ENCODE measurements at places on chromosomes 2 and 18.

GRCh38 chr2:47083886-47084687 is 71.0 kb downstream of the STPG4 start:
- DNase-seq: no peak

DNA sequence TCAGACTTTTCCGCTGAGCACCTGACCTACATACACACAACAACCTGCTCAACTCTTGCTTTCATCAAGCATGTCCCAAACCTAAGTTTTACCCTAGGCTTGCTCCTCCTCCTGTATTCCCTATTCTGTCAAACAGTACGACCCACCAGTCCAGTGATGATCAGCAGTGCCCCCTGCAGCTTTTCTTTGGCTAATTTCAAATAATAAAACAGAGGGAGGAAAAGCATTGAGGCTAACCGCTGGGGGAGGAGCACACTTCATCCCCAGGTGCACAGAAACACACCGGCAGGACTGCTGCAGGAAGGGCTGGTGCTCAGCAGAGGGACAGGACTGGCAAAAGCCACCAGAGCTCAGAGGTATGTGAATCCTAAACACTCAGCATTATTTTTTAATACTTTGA is 21.2 kb downstream of the E2F6 start:
- no peak for DNase-seq

- no peak for DNase-seq
Observed at GRCh38 chr2:60529785-60530627, 23.4 kb downstream of the BCL11A start.

DNA sequence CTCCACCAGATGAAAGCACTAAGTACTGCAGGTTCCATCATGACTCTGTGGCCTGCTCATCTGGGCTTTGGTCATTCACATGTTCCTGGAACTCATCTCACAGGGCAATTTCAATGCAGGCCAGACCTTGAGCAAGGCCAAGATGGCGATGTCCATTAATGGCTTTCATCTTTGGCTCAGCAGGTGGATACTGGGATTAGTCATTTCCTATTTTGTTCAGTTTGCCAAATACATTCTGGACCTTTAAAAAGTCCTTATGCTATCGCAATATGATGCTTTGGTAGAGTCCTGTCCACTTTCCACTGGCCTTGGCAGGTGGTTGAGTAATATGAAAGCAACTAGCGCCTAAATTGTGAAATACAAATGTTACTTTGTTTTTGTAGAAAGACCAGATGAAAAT is 170.1 kb upstream of the REV1 start:
- DNase-seq: no peak

- DNase-seq: no peak
Observed at GRCh38 chr2:101502095-101502494, 27.2 kb upstream of the RFX8 start.

- DNase-seq: no peak
Observed at GRCh38 chr2:28248511-28248910, 144.1 kb upstream of the FOSL2 start.

DNA sequence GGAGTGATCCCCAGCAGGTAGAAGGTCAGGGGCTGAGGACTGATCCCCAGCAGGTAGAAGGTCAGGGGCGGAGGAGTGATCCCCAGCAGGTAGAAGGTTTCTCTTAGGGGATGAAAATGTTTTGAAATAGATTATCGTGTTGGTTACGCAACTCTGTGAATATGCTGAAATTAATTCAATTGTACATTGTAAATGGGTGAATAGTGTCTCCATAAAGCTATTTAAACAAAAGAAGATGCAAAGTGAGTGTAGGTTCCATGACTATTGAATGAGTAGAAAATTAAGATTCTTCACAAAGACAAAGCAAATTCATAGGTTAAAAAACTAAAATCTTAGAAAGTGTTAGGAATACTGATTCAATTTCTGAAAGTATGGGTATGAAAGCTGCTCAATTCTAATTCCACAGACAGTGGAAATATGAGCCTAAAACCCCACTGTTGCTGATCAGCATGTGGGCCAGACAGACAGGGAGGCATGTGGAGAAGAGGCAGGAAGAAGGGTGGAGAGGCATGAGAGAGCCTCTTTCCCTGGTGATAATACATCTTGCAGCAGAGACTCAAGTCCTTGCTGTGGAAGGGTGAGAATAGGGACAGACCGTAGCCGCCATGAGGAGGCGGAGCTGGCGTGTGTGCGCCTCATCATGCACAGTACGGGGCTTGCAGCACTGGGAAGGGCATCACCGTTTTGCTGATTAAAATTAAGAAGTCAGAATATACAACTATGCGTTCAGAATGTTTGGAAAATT is 85.9 kb upstream of the NFATC1 start:
- no peak for DNase-seq

DNA sequence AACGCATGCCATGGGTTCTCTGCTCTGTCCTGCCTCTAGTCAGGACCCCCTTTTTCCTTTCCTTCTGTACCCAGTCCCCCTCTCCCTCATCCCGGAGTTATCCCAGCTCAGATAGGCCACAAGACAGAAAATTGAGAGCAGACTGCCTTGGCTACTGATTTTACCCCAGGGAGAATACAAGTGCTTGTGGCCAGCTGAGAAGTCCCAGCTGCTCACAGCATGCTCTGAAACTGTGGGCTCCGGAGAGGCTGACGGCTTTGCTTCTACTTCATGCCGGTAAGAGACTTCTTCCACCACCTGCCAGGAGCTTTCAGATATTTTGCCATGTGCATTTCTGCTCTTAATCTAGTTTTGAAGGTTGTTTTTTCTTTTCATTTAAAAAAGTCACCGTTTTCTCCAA is 20.0 kb upstream of the SIX2 start:
- DNase-seq: no peak

GRCh38 chr2:127576433-127577207 is 41.1 kb downstream of the MYO7B start:
- peak; percentile 92 for DNase-seq

DNA sequence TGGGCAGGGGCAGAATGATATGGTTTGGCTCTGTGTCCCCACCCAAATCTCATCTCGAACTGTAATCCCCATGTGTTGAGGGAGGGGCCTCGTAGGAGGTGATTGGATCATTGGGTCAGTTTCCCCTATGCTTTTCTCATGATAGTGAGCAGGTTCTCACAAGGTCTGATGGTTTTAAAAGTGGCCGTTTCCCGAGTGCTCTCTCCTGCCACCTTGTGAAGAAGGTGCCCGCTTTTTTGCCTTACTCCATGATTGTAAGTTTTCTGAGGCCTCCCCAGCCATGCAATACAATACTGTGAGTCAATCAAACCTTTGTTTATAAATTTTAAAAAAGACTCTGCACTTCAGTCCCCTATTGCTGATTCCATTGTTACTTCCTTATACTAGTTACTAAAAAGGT is 82.9 kb upstream of the CDKL4 start:
- DNase-seq: no peak

DNA sequence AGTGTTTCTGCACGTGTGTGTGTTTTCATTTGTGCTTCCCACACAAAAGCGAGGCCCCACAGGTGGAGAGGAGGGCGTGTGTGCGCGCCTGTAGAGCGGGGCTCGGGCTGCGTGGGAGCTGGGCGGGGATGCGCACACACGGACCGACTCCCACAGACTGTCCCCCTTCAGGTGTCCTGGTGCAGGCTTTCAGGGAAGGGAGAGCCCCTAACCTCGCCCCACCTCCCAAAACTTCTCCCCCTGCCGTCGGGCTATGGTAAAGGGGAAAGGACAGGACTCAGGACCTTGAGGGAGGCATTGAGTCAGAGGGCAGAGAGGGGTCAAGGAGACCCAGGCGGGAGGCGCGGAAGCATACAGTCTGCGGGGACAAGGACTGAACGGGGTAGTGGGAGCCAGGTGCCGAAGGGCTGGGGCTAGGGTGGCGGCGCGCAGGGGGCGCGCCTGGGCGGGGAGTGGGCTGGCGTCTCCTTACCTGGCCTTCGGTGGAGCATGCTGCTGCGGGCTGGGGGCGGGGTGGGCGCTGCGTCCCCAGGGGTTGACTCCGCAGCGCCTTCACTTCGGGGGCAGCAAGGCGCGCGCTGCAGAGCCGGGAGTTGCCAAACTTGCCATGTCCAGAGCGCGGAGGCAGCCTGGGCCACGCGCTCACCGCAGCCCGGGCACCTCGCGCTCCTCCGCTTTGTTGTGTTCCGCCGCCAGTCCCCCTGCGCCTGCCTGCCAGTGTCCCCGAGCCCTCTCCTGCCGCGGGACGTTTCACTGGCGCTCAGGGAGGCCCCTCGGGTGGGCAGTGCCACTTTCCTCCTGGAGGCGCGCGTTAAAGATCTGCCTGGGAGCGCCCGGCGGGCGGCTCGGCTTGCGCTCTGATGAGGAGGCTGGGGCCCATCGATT is 302.0 kb downstream of the NCKAP5 start:
- no peak for DNase-seq

DNA sequence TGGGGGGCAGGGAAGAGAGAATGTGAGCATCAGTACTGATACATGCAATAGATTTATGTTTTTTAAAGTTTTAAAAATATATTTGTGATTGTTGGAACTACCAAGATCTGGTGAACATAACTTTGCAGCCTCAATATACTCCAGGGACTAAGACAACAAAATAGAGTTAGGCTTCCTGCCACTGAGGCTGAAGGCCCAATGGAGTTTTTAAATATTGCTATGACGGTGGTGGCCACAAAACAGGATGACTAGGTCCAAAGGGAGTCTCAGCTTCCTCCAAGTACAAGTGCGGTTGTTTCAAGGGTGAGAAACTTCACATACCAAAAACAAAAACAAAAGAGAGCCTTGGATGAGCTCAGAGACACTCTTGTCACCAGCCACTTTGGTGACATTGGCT is 72.9 kb downstream of the CCBE1 start:
- no peak for DNase-seq

DNA sequence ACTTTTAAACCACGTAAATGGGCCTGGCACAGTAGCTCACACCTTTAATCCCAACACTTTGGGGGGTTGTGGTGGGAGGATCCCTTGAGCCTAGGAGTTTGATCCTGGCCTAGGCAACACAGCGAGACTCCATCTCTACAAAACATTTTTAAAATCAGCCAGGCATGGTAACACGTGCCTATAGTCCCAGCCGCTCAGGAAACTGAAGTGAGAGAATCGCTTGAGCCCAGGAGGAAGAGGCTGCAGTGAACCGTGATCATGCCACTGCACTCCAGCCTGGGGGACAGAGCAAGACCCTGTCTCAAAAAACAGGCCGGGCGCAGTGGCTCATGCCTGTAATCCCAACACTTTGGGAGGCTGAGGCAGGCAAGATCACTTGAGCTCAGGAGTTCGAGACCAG is 12.2 kb downstream of the ROCK1 start:
- no peak for DNase-seq

DNA sequence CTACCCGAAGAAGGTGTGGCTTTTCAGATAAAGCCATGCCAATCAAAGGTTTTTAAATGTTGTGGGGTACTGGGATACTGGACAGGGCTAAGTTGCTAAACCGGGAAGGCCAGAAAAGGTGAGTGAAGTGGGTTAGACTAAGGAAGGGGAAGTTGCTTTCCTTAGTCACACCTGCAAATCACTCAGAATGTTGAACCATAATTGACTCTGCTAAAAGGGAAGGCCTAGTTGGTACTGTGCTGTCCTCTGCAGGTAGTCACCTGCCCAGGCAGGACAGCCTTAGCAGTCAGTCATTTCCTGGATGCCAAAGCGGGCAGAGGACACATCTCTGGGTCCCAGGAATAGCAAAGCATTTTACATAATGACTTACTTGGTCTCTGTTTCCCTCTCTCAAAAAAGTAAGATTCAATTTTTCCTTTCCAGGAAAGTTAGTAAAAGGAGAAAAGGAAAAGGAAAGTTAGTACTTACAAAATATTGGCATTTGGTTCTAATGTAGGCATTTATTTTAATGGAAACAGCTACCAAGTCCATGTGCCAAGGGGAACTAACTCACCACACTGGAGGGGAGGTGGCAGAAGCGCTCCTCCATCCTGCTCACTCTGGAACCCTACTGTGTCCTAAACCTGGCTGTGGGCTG is 60.3 kb downstream of the RFTN2 start:
- DNase-seq: no peak

GRCh38 chr2:29844713-29845326 is 76.6 kb downstream of the ALK start:
- no peak for DNase-seq

- no peak for DNase-seq
Observed at GRCh38 chr2:162091325-162092007, 17.5 kb upstream of the DPP4 start.

DNA sequence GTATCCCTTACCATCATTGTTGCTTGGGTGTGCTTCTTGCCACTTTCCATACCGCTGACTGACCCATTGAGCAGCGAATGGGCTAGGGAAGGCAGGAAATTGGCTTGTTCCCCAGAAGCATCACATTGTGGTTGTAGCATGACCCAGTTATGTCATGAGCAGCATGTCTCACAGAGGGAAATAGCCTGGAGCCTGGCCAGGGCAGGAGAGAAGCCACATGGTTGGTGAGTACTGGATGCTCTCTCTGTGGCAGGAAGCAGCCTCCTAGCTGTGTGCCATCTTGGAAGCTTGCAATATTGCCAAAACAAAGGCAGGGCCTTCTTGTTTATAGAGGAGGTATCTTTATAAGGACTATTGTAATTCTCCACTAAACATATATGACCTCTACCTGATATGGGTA is 482.6 kb downstream of the PIK3C3 start:
- no peak for DNase-seq

GRCh38 chr2:69616755-69617154 is 26.8 kb downstream of the AAK1 start:
- peak; percentile 66 for DNase-seq

- peak; percentile 51 for DNase-seq
Observed at GRCh38 chr18:59419386-59419785, 60.3 kb upstream of the LMAN1 start.

GRCh38 chr2:118224895-118225311 is 136.6 kb downstream of the INSIG2 start:
- DNase-seq: no peak

GRCh38 chr18:43115076-43115921 is at the start of gene RIT2:
RIT2 (minus strand) TSS chr18:43115685.
- no peak for DNase-seq

- DNase-seq: no peak
Observed at GRCh38 chr2:85995648-85996529, 107.1 kb upstream of the ST3GAL5 start.
